ENCODE measurements at places on chromosomes 13 and 19. TPM values are rescaled to one million over a fixed set of nuclear protein-coding genes. Genes with fewer than 3 reads are reported as not detected.

DNA sequence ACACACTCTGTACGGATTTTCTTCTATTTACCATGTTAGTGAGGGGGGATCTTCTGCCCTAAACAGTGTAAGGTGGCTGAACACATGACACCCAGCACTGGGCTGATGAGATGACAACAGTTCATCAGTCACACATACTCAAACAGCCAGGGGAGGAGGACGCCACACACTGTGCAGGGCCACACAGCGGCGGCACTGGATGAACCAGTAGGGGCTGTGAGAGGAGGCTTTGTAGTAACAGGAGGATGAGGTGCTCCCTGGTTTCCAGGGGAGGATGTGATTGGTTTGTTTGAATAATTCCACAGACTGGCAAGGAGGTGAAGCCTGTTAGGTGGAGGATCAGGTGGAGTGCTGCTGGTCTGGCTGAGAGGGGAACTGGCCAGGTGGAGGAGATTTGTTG, 16.3 kb upstream of the GTF3A start:
- no peak for ATAC-seq

The KIR3DL1 gene
- 0.18 TPM for total RNA-seq

DNA sequence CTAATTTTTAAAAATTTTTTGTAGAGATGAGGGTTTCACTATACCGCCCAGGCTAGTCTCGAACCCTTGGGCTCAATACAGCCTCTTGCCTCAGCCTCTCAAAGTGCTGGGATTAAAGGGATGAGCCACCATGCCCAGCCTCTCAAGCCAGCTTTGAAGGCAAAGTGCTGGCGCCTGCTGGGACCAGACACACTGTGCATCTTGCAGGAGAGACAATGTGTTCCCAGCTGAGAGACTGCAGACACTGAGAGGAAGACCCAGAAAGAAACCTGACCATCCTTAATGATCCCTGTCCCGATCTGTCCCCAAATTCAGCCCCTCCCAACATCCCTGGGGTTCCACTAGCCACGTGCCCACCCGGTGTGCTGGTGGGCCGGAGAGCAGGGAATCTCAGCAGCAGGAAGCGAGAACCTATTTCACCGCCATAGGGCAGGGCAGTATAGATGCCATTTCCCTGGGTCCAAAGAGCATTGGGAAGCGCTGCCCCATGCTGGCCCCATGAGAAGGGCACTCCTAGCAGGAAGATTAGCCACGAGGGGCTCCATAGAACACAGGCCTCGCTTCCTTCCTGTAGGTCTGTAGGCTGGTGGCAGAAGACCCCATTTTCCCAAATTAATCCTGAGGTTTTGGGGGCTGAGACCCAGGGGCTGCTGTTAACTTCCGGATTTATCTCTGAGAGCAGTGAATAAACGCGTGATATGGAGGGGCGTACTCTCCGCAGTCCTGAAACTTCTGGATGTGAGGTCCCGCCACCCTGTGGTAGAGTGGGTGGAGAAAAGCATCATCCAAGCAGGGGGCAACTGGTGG, 968 bp downstream of the RAVER1 start:
- ATAC-seq, result no peak

DNA sequence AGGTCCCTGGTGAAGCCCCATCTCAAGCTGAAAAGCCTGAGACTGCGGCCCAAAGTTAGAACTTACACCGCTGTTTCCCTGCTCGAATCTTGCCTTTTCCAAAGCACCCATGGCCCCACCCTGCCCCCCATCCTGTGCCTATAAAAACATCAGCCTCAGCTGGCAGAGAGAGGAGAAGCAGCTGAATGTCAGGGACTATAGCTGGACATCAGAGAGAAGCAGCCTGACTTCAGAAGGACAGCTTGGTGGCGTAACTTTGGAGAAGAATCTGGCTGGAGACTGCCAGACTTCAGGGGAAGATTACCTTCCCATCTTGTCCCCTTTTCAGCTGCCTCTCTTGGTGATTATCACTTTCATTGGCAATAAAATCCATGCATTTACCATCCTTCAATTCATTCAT, 9.3 kb upstream of the RCBTB2 start:
- ATAC-seq, result no peak

The CASP14 gene
- total RNA-seq, result 0.32 TPM

- ATAC-seq, result no peak
These were observed 813 bp upstream of the ZNF296 start for GRCh38 chr19:45076851-45077730.

GRCh38 chr13:59330764-59331163, 833.0 kb downstream of the DIAPH3 start:
- no peak for ATAC-seq

- ATAC-seq, result no peak
These were observed 303.9 kb downstream of the SLITRK5 start for GRCh38 chr13:87975035-87975434.

DNA sequence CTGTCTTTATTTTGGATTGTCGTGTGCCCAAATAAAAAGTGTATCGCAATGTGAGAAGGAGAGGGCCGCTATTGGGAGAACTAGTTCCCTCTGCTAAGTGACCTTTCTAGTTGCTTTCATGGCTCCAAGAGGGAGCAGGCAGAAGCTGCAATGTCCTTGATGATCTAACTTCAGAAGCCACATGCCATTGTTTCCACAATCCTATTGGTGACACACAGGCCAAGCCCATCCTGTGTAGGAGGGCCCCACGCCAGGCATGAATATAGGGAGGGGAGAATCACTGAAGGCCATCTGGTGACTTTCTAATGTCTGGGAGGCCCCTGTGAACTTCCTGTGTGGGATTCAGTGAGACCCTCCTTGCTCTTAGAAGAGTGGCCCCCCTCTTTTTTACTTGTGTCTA, 47.8 kb upstream of the KPNA3 start:
- ATAC-seq, result peak; percentile 55

- peak; percentile 62 for ATAC-seq
These were observed 72.8 kb downstream of the COG3 start for GRCh38 chr13:45537516-45537915.

The ZNF253 gene
- 1.8 TPM for total RNA-seq

DNA sequence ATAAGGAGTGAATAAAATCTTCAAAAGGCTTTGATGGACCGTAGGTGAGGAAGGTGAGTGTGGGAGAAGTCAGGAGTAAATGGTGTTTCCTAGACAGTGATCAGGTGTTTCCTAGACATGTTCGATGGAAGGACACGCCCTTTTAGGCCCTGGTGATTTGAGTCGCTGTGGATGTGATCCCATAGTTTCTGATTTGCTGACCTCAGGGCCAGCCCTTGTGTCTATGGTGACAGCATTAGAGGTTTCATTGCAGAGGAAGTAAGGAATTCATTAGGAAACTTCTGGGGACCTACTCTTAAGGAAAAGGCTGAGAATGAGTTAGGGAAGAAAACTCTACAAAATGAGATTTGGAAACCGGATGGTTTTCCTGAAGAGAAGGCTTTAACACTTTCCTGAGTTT, 31.5 kb upstream of the RNF113B start:
- ATAC-seq, result no peak

DNA sequence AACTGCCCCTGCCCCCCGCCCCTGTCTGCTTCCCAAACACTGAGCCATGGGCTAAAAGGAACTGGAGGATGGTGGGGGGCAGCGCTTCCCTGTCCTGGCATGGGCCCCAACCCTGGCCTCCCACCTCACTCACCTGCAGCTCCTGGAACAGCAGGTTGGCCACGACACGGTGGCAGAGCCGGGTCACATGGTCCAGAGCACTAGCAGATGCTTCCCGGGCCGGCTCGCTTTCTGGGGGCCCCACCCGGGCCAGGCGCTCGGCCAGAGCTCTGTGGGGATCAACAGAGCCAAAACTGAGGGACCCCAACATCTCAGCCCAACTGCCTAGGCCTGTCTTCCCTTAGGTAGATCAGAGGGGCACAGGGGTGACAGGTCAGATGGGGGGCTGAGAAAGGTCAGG, 20.6 kb downstream of the EXOC3L2 start:
- ATAC-seq, result no peak

GRCh38 chr13:111295886-111296285, 24.6 kb upstream of the TEX29 start:
- ATAC-seq, result no peak

The CYP4F2 gene
- total RNA-seq, result 1.2 TPM

- ATAC-seq, result no peak
These were observed 130.1 kb downstream of the RGCC start for GRCh38 chr13:41587490-41587889.

The RDH8 gene
- total RNA-seq, result 3.9 TPM

- no peak for ATAC-seq
These were observed 127.5 kb downstream of the FREM2 start for GRCh38 chr13:38814331-38814730.

The CBY2 gene
- total RNA-seq, result not detected

GRCh38 chr13:98264877-98265276, 87.8 kb upstream of the RNF113B start:
- ATAC-seq, result no peak

GRCh38 chr13:51793570-51794271, 10.2 kb downstream of the DHRS12 start:
- ATAC-seq, result peak; percentile 71

DNA sequence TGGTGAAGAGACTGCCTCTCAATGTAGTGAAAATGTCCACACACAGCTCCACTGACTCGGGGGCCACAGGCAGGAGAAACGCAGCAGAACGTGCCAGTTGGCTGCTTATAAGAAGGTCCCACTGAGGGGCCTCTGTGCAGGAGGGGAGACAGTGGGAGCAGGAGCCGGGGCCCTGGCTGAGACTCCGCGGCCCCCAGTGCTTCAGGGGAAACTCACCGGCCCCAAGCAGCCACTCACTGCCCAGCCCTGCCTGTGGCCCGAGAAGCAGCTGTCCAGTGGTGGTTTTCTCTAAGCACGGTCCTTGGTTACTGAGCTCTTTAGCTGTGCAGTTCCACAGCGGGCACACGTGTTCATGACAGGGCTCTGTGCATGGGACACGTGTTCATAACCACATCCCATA, 91.9 kb upstream of the MCF2L start:
- no peak for ATAC-seq

- peak; percentile 26 for ATAC-seq
These were observed 80.5 kb downstream of the COL4A2 start for GRCh38 chr13:110387451-110388107.

DNA sequence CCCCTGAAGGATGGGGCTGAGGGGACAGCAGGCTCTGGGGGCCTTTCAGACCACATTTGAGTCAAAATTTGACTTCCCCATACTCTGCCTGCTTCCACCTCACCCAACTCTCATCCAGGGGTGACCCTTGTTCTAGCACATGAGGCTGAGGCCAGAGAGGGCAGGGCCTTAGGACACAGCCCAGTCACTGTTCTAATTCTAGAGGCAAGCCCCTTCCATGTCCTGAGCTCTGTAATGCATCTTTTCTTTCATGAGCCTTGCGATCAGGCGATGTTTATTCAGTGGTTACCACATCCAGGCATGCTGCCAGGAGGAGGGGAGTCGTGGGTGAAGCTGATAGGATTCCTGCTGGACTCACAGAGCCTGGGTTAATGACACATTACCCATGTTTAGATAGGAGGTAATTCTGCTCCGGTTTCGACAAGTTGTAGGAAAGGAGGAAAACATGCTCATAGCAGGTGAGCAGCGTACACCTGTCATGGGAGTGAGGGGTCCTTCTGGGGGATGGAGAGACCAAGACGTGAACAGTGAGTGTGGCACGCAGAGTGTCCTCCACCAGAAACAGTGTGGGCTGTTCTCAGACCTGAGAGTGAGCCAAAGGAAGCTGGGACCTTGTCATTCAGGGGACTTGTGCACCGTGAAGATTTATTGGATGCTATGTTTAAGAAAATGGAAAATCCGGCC, 9.3 kb downstream of the RPS9 start:
- ATAC-seq, result peak; percentile 56

- ATAC-seq, result no peak
These were observed 34.5 kb downstream of the MYO9B start for GRCh38 chr19:17109962-17110598.

- ATAC-seq, result no peak
These were observed 451.8 kb downstream of the SUCLA2 start for GRCh38 chr13:47549219-47549752.

The FLT3LG gene
- 8.7 TPM for total RNA-seq

- ATAC-seq, result no peak
These were observed 94.5 kb downstream of the ANKRD10 start for GRCh38 chr13:110820322-110820721.

GRCh38 chr13:114067381-114067885, 65.0 kb downstream of the RASA3 start:
- ATAC-seq, result no peak

DNA sequence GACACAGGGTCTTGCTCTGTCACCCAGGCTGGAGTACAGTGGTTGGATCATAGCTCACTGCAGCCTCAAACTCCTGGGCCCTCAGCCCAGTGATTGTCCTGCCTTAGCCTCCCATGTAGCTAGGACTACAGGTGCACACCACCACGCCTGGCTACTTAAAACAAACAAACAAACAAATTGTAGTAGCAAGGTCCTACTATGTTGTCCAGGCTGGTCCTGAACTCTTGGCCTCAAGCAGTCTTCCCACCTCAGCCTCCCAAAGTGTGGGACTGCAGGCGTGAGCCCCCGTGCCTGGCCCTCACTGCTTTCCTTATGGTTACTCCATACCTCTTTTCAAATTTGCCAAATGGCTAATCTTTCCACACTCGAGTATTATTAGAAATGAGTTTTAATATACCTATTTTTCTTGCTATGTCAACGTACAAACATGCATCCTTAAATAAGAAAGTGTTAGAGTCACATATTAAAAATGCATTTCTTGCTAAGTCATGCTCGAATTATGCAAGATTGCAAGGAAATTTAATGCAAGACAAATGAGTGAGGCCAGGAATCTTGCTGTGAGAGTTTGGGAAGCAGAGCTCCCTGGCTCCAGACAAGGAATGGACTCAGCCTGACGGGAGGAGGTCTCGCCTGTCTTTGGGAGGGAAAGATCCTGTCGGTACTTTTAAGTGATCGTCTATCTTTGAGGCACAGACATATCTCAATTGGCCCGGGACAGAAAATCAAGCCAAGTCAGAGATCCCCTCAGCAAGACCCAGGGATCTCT, 39.4 kb downstream of the RFX2 start:
- ATAC-seq, result no peak

The IGSF23 gene
- not detected for total RNA-seq

The KLK12 gene
- total RNA-seq, result not detected

GRCh38 chr13:101098873-101099272, 317.4 kb downstream of the NALCN start:
- ATAC-seq, result peak; percentile 97

- ATAC-seq, result peak; percentile 28
These were observed 481.4 kb downstream of the PCDH9 start for GRCh38 chr13:66748712-66749111.

DNA sequence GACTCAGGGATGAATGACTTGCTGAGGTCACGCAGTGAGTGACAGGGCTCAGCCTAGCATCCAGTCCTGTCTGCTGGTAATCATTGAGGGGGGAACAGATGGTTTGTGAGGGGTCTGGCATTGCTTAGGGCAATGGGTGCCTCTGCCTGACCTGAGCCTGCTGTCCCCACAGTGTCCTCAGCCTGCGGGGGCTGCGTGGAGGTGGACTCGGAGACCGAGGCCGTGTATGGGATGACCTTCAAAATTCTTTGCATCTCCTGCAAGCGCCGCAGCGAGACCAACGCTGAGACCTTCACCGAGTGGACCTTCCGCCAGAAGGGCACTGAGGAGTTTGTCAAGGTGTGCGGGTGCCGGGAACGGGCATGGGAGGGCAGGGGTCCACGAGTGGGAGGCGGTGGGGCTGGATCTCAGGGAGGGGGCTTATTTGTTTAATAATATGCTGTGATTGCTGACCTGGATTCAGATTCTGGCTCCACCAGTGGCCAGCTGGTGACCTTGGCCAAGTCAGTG, 2.1 kb downstream of the SCN1B start:
- ATAC-seq, result no peak

- ATAC-seq, result no peak
These were observed 507 bp upstream of the SWSAP1 start for GRCh38 chr19:11373885-11374432.

The ZNF146 gene
- 116 TPM for total RNA-seq

The C19orf81 gene
- 1.4 TPM for total RNA-seq

- peak; percentile 57 for ATAC-seq
These were observed 15.4 kb downstream of the NLRP12 start for GRCh38 chr19:53808710-53809125.
